ENCODE measurements at places on chromosomes 5 and 9.

DNA sequence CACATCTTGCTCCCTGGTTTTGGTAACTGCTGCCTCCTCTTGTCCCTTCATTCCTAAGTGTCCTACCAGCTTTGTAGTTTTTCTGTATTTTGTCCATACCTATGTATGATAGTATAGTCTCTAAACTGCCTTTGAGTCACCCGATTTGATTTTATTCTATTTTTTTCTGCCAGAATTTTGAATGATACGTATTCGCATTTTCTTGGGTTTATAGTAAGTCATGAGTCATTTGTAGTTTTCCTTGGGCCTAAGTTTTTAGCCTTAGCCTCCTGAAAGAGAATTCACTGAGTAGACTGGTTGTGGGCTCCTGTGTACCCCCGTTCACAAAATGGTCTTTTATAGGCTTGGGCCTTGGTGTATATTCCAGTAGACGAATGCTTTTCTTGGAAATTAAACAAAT lies 59.6 kb downstream of the LRRTM2 start:
- no peak for DNase-seq

- DNase-seq, result peak; percentile 35
These were observed at the start of gene WNK2 for GRCh38 chr9:93183663-93184431. TSS of gene WNK2 (plus strand) at chr9:93184139. CDS start at chr9:93184930, 791 bp downstream.

GRCh38 chr5:31158686-31159085 lies 34.8 kb upstream of the CDH6 start:
- no peak for DNase-seq

DNA sequence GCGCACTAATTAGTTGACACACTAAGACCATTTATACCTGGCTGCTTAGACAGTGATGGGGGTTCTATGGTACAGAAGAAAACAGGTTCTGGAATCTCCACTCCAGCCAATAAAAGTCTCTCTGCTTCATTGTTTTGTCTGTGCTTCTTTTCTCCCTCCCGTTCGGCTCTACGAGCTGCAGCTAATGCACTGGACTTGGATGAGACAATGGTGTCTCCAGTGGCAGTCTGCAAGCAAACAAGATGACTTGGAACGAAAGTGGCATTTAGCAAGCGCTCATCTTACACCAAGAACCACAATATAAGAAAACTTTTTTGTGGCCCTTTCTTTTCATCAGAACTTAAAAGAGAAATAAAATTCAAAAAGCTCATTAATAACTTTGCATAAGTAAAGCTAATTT lies 30.2 kb downstream of the GFM2 start:
- peak; percentile 28 for DNase-seq

GRCh38 chr9:72313507-72313906 lies 51.5 kb downstream of the ZFAND5 start:
- no peak for DNase-seq

DNA sequence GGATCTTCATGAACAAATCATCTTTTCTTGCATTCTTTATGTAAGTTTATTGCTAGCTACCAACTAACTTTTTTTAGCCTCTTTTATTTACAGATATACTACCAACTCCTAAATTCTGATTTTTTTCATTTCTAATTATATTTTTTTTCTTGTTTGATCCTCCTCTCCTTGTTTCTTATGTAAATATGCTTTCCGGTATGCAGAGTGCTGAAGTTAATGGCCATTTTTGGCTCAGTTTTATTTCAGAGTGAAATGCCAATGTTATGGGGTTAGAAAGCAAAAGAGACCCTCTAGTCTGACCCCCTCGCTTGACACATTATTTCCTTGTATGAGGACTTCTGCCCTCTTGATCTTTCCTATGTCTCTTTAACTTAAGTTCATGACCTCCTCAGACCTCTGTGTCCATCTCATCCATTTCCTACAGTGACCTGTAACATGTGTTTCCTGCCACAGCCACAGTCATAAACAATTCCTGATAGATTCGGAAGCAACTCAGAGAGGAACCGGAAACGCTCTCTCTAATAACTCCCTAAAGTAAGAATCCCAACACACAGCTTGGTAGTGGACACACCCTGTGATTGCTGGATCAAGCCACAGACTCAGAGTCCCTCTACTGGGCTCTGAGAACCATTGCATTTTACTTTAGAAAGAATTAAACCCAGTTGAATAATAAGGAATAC lies 42.9 kb upstream of the AFAP1L1 start:
- peak; percentile 74 for DNase-seq

GRCh38 chr5:57111993-57112392 lies 61.9 kb upstream of the GPBP1 start:
- no peak for DNase-seq

DNA sequence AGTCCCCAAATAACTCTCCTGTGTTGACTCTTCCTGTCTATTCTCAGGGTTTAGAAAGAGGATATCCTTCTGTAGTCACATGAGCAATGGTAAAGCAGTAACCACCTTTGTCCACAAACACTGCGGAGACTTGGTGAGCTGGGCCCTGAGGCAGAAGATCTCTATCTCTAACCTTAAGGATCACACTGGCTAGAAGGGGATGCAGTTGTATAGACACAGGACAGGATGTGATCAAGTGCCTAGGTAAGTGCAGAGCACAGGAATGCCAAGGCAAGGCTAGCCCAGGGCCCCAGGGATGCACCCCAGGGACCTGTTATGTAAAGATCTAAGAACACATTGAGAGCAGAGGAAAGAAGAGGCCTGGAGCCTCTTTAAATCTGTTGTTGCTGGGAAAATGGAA lies 610.5 kb downstream of the IRX1 start:
- DNase-seq, result no peak

- DNase-seq, result no peak
These were observed 182.8 kb downstream of the SPOCK1 start for GRCh38 chr5:137316346-137316736.

- DNase-seq, result no peak
These were observed 2.7 kb upstream of the MYMK start for GRCh38 chr9:133527444-133527920.
